T-cell (primary cell): ENCODE measurements at places on chromosomes 16 and 17.
A peak's percentile ranks its signal among the peaks of the same experiment; 100 is the strongest.

GRCh38 chr16:84131117-84131516 lies 13.9 kb downstream of the HSDL1 start:
- no peak for DNase-seq

DNA sequence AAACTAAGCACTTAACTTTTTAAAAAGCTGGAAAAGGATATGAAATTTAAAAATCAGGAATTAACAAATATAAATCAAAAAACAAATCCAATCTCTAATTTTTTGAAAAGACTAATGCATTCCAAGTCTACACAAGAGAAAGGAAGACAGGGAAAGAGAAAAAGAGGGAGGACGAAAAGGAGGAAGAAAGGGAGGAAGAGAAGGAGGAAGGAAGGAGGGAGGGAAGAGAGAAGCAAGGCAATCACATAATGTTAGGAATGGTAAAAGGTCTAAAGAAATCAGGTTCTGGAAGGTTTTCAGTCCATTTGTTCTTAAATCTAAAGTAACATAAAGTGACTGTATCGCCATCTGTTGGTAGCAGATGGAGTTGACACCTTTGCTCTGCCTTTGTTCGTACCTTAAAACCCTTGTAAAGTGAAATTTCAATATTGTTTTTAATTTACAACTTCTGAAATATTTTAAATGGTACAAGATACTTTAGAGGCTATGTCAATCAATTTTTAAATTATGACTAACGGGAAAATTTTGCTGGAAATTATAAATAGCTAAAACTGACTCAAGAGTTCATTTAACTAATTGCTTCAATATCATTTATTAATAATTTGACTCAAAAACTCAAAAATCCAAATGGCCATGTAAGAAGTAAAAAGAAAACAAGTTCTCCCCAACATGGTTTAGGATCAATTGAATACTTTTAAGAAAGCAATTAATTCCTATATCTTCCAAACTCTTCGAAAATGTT lies 20.4 kb upstream of the CDYL2 start:
- DNase-seq: peak; percentile 15

- DNase-seq: no peak
Measured at GRCh38 chr17:57622683-57623433, 122.2 kb downstream of the CCDC182 start.

DNA sequence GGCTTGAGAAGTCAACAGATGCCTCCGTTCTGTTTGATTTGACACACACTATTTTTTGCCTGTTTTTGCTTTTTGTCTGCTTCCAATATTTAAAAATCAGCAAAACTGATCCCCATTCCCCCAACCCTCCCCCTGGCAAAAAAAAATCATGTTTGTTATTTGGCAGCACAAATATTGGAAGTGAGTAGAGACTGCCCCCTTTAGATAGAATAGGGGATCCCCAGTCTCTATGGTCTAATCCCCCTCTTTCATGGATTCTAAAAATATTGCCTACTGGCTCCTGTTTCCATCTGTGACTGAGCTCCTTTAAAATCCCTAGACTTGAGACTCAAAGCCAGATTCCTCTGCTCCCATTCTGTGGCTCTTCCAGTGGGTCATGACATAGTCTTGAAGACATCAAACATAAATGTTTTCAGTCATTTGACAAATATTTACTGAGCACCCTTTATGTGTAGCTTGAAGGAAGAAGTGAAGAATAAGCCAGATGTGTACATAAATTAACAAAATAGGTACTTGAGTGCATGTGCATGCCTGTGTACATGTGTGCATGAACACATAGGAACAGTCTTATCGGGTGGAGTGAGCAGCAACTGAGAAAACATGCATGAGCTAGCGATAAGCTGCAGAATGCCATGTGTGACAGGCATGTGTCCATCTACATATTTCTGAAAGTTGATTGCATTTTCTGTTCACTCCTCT lies 101.2 kb downstream of the SALL1 start:
- no peak for DNase-seq

DNA sequence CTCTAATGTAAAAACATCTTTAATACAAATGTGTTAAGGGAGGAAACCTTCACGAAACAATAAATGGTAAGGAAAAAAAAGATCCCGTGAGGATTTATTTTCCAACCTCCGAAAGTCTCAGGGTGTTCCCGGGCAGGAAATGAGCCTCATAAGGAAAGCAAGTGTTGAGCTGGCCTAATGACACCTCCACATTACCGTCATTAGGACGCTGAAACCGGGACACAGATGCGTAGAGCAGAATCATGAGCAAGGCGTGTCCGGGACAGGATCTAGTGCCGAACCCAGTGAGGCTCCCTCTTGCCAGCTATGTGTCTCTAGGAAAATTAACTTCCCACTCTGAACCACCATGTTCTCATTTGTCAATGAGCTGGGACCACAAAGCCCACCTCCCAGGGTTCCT lies 22.7 kb upstream of the CYTH1 start:
- no peak for DNase-seq

- DNase-seq: peak; percentile 32
Measured at GRCh38 chr17:83199500-83200201, 120.2 kb downstream of the METRNL start.

DNA sequence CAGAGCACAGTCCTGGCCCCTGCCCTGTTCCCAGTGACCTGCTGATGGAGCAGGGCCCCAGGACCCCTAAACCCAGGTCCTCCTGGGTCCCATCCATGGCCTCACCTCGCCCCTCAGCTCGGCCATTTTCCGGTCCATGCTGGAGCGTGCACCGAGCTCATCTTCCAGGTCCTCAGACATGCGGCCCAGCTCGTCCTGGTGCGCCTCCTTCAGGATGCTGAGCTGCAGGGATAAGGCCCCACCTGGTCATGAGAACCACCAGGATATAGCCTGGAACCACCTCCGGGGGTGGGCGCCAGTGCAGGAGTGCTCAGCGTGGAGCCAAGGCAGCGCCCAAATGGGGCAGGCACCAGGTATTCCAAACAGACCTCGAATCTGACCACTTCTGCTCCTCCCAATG lies 17.9 kb downstream of the CCDC102A start:
- DNase-seq: no peak

DNA sequence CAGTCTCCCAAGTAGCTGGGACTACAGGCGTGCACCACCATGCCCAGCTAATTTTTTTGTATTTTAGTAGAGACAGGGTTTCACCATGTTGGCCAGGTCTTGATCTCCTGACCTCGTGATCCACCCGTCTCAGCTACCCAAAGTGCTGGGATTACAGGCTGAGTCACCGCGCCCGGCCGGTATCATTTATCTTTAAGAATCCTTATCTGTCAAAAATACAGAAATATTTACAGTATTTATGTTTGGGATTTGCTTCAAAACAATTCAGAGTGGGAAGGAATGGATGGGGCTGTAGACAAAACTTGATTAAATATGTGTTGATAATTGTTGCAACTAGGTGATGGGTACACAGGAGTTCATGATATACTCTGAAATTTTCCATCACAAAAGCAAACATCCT lies 2.9 kb downstream of the BECN1 start:
- DNase-seq: no peak

- DNase-seq: no peak
Measured at GRCh38 chr16:10122546-10122945, 59.7 kb downstream of the GRIN2A start.

- DNase-seq: no peak
Measured at GRCh38 chr17:34499576-34499975, 79.8 kb upstream of the TMEM132E start.

GRCh38 chr16:51497541-51498211 lies 346.6 kb upstream of the SALL1 start:
- DNase-seq: no peak

GRCh38 chr17:40000161-40000560 lies 15.1 kb upstream of the CSF3 start:
- DNase-seq: no peak

GRCh38 chr16:73122604-73123391 lies 74.9 kb upstream of the ZFHX3 start:
- peak; percentile 6 for DNase-seq

DNA sequence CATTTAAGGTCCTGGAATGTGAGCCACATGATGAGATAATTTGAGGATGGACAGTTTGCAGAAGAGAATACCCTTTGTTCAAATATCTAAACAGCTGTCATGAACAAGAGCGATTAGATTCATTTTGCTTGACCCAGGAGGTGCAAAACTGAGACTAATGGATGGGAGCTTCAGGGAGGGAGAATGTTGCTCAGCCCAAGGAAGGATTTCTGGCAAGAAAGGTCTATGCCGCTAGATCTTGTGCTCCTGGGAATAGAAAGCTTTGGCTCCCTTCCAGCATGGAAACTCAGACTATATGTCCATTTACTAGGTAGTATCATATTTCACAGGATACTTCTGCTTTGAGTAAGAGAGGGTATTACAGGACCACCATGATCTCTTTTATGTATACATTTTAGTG lies 14.8 kb upstream of the CDH11 start:
- DNase-seq: no peak

DNA sequence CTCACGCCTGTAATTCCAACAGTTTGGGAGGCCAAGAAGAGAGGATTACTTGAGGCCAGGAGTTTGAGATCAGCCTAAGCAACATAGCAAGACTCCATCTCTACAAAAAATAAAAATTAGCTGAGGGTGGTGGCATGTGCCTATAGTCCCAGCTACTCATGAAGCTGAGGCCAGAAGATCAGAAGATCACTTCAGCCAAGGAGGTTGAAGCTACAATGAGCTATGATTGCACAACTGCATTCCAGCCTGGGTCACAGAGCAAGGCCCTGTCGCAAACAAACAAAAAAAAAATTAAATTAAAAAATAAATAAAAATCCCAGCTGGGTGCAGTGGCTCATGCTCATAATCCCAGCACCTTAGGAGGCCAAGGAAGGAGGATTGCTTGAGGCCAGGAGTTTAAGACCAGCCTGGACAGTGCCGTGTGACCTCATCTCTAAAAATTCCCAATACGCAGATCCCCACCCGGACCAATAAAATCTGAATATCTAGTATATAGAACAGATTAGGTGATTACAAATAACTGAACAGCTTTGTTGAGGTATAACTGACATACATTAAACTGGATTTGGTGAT lies 18.2 kb upstream of the ATF7IP2 start:
- DNase-seq: no peak

- DNase-seq: no peak
Measured at GRCh38 chr16:68090130-68090529, 5.0 kb downstream of the NFATC3 start.
